ENCODE measurements at places on chromosomes 2 and 18. TPM values are rescaled to one million over a fixed set of nuclear protein-coding genes. Genes with fewer than 3 reads are reported as not detected.

FLACC1 gene
- total RNA-seq = 5.9 TPM

KCNJ3 gene
- total RNA-seq = not detected

- H3K27me3 ChIP-seq = peaks cover 9% of the 10 kb centered on the region
- peaks cover 13% of the 10 kb centered on the region for H3K4me1 ChIP-seq
- peak overlapping the region; percentile 9 for H3K27ac ChIP-seq
- no peak for DNase-seq
These were observed 16.0 kb upstream of the TMEM37 start for GRCh38 chr2:119415630-119416029.

GPR35 gene
- total RNA-seq = 8.9 TPM

DNA sequence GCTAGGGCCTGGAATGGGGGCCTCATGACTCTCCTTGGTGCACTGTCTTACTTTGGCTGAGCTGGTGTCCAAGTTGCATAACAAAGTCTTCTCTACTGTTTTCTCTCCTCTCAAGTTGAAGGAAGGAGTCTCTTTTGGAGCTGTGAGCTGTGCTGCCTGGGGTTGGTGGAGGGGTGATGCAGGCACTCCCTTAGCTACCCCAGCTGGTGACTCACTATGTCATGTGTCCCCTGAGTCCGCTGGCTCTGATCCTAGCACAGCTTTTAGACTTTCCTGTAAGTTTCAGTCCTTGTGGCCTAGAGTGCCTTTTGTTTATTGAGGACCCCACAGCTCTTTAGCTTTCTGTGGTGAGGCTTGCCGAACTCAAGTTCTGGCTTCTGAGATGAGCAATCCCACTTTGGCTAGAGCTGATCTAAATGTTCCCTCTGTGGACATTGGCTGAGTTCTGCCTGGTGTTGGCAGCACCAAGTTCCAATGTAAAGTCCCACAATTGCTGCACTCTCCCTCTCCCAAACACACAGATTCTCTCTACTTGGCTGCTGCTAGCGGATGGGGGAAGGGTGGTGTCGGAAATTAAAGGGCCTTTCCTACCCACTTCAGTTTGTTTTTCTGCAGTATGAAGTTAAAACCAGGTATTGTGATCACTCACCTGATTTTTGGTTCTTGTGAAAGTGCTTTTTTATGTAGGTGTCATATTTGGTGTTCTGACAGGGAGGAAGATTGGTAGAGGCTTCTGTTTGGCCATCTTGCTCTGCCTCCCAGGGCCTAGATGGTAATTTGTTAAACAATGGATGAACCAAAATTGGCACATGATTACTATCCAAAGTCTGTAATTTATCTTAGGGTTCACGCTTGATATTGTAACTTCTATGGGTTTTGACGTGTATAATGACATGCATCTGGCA, 83.2 kb downstream of the COMMD1 start:
- H3K36me3 ChIP-seq = peaks cover 2% of the 10 kb centered on the region
- no peak for DNase-seq
- H3K4me1 ChIP-seq = peaks cover 13% of the 10 kb centered on the region
- H3K27me3 ChIP-seq = no peaks in the 10 kb centered on the region

TCF23 gene
- total RNA-seq = not detected

IL36G gene
- total RNA-seq = not detected

PRKRA gene
- 66.1 TPM for total RNA-seq

SCRN3 gene
- total RNA-seq = 20.6 TPM

DNA sequence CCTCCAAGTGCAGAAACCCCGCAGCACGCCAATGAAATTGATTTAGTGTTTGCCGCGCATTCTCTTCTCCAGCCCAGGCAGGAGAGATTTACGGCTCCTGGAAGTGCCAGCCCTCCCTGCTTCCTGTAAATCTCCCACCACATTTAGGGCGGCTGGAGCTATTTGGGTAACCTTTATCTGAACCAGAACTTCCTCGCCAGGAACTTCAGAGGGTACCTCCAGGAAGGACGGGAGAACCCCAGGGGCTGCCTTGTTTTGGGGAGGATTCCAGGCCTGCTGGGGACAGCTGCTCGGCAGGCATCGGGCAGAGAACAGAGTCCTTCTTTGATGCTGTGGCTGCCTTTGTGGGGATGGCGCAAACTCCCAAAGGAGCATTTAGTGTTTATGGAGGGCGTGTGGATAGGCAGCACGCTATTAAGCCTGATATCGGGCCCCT, 122.0 kb upstream of the MYCN start:
- no peak overlapping the region for H3K4me3 ChIP-seq
- no peak overlapping the region for H3K27ac ChIP-seq
- DNase-seq = no peak
- peaks cover 38% of the 10 kb centered on the region for H3K27me3 ChIP-seq

DNA sequence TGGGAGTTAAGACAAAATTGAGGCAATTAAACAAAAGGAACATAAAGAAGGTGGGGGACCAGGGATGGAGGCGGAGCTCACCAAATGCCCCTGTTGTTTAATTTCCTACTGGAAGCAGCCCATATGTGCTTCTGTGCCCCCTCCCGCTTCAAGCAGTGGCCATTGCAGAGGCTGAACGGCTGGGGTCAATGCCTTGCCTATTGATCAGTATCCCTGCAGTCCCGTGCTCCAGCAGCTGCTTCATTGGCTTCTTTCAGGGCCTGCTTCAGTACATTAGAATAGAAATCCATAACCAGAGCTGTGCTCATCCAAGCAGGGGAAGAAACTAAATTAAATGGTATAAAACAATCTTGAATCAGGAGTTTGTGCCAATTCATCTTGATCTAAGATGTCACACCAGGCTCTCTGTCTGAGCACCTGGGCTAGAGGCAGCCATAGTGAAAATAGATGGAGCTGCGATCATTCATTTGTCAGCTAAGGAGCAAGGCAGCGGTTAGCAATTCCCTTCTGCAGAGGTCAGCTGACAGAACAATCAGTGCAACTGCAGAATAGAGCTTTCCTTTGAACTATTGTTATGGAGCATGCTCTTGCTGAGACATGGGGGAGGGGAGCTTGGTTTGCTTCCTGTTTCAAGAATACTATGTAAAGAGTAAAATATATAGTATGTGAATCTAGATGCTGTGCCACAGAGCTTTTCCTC, 222.4 kb downstream of the WDR7 start:
- peak overlapping the region; percentile 66 for H3K27ac ChIP-seq
- no peaks in the 10 kb centered on the region for H3K36me3 ChIP-seq
- H3K4me1 ChIP-seq = peaks cover 29% of the 10 kb centered on the region

DNA sequence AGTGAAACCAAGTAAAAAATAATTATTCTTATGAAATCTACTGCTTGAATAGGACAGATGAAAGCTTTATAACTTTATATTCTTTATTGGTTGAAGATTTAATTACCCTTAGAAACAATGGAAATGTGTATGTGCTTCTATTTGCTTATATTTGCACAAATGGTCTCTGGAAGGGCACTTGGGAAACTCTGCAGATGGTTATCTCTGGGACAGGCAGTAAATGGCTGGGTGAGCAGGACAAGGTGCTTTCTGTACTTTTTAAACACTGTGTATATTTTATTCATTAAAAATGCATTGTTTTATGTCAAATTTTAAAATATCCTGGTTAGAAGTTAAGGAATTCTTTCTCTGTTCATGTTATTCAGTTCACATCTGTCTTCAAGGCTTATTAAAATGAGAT, 131.1 kb downstream of the LRRTM4 start:
- no peak overlapping the region for H3K4me3 ChIP-seq
- no peak overlapping the region for H3K27ac ChIP-seq
- H3K27me3 ChIP-seq = no peaks in the 10 kb centered on the region
- DNase-seq = no peak

SLC9A2 gene
- total RNA-seq = not detected

- H3K27ac ChIP-seq = no peak overlapping the region
- H3K4me3 ChIP-seq = peak overlapping the region; percentile 74
- H3K27me3 ChIP-seq = no peaks in the 10 kb centered on the region
- peaks cover 25% of the 10 kb centered on the region for H3K4me1 ChIP-seq
- peak; percentile 16 for DNase-seq
- H3K36me3 ChIP-seq = peaks cover 6% of the 10 kb centered on the region
These were observed 12.7 kb downstream of the FAM110C start for GRCh38 chr2:33620-34019.

- no peak overlapping the region for H3K27ac ChIP-seq
- H3K27me3 ChIP-seq = no peaks in the 10 kb centered on the region
- DNase-seq = no peak
- H3K4me3 ChIP-seq = no peak overlapping the region
These were observed 930.3 kb downstream of the SUCLG1 start for GRCh38 chr2:83528767-83529166.

DNA sequence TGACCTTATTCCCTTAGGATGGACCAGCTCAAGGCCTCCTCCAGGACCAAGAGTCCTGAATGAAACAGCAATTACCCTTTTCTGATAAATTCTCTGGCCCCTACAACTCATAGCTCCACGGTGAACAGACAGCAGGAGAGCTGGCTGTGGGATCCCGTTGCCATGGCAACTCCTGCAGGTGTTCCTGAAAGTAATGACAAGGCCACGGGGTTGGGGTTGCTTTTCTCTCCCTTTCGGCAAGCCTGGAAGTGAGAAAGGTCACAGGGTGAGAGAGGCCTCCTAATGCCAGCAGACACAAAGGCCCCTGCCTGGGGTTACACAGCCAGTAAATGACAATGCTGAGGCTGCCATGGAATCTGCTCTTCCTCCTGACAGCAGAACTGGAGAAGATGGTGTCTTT, 403.0 kb downstream of the NBAS start:
- H3K27ac ChIP-seq = no peak overlapping the region
- H3K36me3 ChIP-seq = no peaks in the 10 kb centered on the region
- peaks cover 14% of the 10 kb centered on the region for H3K4me1 ChIP-seq
- DNase-seq = no peak

GRCh38 chr2:149192427-149192826, 138.0 kb upstream of the LYPD6 start:
- no peak for DNase-seq
- no peak overlapping the region for H3K27ac ChIP-seq
- H3K4me3 ChIP-seq = no peak overlapping the region
- no peaks in the 10 kb centered on the region for H3K4me1 ChIP-seq

- DNase-seq = no peak
- H3K36me3 ChIP-seq = no peaks in the 10 kb centered on the region
- no peaks in the 10 kb centered on the region for H3K4me1 ChIP-seq
- no peak overlapping the region for H3K4me3 ChIP-seq
- H3K27me3 ChIP-seq = no peaks in the 10 kb centered on the region
These were observed 366.5 kb downstream of the DSC3 start for GRCh38 chr18:30676053-30676480.

GRCh38 chr2:109271920-109272319, 142.9 kb downstream of the SH3RF3 start:
- H3K4me3 ChIP-seq = no peak overlapping the region
- H3K27ac ChIP-seq = no peak overlapping the region
- H3K36me3 ChIP-seq = no peaks in the 10 kb centered on the region
- DNase-seq = no peak
- no peaks in the 10 kb centered on the region for H3K27me3 ChIP-seq

DNA sequence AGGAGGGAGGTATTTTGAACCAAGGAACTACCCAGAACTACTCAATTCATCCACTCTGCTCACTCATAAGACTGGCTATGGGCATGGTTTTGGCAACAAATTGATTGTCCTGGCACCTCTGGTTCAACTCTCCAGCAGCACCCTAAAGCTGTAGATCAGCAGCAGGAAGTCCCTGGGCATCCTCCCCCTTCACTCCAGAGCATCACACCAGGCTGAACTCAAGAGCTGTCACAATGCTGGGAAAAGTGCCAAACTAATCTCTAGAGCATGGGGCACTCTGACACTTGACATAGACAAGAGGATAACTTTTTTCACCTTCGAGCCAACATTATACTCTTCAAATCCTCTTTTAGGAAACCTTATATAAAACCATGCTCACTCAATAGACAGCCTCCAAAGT, 154.1 kb upstream of the RBBP8 start:
- no peak overlapping the region for H3K4me3 ChIP-seq
- no peak for DNase-seq
- H3K27me3 ChIP-seq = peaks cover 9% of the 10 kb centered on the region
- H3K36me3 ChIP-seq = no peaks in the 10 kb centered on the region
- no peak overlapping the region for H3K27ac ChIP-seq

TSGA10 gene
- total RNA-seq = 23.8 TPM

DAPL1 gene
- not detected for total RNA-seq

NAT8 gene
- not detected for total RNA-seq

- peaks cover 3% of the 10 kb centered on the region for H3K27me3 ChIP-seq
- H3K4me3 ChIP-seq = no peak overlapping the region
- H3K4me1 ChIP-seq = peaks cover 6% of the 10 kb centered on the region
- H3K36me3 ChIP-seq = no peaks in the 10 kb centered on the region
These were observed 21.3 kb upstream of the PIK3C3 start for GRCh38 chr18:41933778-41934177.

GRCh38 chr2:66568650-66569300, 133.8 kb downstream of the MEIS1 start:
- no peak overlapping the region for H3K27ac ChIP-seq
- DNase-seq = no peak
- no peaks in the 10 kb centered on the region for H3K4me1 ChIP-seq
- no peaks in the 10 kb centered on the region for H3K36me3 ChIP-seq
- H3K27me3 ChIP-seq = peaks cover 3% of the 10 kb centered on the region

IL36B gene
- total RNA-seq = not detected

TDRD15 gene
- not detected for total RNA-seq

DNA sequence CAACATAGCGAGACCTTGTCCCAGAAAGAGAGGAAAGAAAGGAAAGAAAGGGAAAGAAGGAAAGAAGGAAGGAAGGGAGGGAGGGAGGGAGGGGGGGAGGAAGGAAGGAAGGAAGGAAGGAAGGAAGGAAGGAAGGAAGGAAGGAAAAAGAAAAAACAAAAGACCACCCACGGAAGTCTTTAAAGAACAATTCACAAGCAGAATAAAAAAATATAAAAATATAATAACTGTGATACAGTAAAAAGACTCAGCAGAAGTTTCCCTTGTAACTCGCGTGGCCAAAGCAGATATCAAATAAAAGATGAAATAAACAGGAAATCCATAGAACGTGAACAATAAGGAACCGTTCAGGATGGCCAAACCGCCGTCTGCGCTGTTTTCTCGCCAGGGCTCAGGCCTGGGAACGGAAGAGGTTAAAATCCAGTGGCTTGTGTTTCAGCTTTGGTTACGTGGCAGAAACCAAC, 1.2 kb upstream of the SLC1A4 start:
- peak overlapping the region; percentile 24 for H3K27ac ChIP-seq
- H3K4me3 ChIP-seq = peak overlapping the region; percentile 88
- peaks cover 24% of the 10 kb centered on the region for H3K4me1 ChIP-seq
- H3K36me3 ChIP-seq = no peaks in the 10 kb centered on the region
- H3K27me3 ChIP-seq = peaks cover 10% of the 10 kb centered on the region
- no peak for DNase-seq

- H3K4me3 ChIP-seq = no peak overlapping the region
- peaks cover 24% of the 10 kb centered on the region for H3K27me3 ChIP-seq
These were observed 69.5 kb downstream of the FAM168B start for GRCh38 chr2:131023758-131024157.

Data from naive thymus-derived CD8-positive, alpha-beta T cell (primary cell).